ENCODE measurements at places on chromosomes 12 and 14.

GRCh38 chr14:71029236-71029781 is 122.0 kb downstream of the PCNX1 start:
- no peak for DNase-seq

DNA sequence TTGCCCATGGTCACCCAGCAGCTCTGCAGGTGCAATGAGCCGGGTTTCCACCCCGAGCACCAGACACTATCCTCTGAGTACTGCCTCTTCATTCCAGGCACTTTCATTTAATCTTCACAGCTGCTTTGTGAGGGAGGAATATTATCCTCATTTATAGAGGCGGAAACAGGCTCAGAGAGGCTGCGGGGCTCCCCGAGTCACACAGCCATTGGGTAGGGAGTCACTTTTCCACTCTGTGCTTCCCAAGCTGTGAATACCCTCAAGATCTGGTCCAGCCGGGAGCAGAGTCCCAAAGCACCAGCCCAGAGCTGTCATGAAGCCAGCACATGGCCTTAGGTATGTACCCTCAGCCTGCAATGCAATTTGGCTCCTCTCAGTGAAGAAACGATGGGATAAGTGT is 51.7 kb upstream of the RIN3 start:
- no peak for DNase-seq

DNA sequence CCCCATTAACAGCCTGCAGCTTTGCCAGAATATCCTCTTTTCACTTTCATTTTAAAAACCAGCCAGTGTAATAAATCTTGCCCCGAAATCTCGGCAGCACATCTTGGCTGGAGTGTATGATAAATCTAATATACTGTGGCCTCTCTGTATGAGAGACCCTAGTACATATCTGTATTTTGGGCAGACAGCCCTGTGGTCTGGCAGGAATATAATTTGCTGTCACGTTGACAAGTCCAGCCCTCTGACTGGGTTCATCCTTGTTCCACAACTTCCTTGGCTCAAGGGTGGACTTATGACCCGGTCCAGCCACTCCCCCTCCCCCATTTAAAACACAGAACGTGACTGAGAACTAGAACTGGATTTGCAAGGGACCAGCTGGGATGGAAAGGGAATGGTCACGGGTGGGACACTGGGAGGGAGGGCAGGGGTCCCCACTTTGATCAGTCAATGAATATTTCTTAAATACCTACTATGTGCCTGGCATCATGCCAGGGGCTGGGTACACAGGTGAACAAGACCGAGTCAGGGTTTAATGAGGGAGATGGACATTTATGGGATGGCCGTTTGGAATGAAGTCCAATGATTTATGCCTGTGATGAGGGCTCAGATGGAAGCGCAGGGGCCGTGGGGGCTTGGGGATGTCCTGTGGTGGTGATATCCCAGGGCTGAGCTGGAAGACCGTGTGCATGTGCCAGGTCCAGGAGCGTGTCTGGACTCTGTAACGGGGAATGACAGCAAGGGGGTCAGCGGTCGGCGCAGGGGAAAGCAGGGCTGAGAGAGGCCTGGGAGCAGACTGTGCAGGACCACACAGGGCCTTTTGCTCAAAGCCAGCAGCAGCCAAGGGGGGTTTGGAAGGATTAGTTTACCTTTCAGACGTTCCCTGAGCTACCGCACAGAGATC is 190.5 kb downstream of the PHETA1 start:
- no peak for DNase-seq

DNA sequence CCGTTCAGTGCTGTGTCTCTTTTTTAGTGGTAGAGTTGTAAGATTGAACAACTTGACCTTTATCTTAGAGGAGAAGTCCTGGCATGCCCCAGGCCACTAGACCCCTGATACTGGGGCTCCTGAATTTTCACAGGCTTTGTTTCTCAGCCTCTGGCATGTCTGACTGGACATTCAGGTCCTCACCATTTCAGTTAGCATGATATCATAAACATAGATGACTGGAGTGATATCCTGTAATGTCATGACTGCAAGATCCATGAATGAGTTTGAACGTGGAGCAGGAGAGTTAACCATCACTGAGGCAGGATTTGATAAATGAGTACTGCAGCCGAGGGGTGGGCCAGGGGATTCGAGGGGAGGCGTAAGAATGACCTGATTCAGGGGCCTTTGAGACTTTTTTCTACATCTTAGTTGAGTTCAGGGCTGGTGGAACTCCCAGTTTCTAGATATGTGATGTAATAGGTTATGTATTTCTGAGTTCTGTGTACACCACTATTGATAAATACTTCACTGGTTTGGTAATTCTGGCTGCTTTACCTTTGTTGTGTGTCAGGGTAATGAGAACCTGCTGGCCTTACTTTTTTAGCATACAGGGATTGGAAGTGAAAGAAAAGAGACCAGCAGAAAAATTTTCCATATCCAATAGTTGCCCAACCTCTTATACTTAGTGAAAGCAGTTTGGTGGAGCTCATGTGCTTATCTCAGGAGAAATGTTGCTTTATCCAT is 217.0 kb downstream of the SYNE2 start:
- DNase-seq: no peak

DNA sequence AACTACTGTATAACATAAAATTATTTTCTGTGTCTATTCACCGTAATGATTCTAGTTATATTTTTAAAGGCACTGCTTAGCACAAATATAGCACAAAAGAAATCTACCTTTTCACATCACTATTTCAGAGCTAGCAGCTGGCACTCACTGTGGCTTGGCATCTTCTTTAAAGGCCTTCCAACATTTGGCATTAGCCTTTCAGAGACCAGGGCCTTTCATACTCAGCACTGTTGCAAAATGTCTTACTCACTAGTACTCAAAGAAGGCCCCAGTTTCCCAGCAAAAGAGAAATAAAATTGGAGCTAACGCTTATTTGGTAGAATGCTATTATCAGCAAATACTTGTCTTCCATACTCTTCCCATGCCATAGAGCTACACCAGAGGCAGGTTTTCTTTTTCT is 238.4 kb downstream of the MED13L start:
- DNase-seq: no peak

Data from NCI-H226 (cell line).